CD8-positive, alpha-beta memory T cell (primary cell): ENCODE measurements at places on chromosomes 11 and 22. TPM values are rescaled to one million over a fixed set of nuclear protein-coding genes. Genes with fewer than 3 reads are reported as not detected.

The INS gene
- not detected for total RNA-seq

The TRIM22 gene
- 105 TPM for total RNA-seq

DNA sequence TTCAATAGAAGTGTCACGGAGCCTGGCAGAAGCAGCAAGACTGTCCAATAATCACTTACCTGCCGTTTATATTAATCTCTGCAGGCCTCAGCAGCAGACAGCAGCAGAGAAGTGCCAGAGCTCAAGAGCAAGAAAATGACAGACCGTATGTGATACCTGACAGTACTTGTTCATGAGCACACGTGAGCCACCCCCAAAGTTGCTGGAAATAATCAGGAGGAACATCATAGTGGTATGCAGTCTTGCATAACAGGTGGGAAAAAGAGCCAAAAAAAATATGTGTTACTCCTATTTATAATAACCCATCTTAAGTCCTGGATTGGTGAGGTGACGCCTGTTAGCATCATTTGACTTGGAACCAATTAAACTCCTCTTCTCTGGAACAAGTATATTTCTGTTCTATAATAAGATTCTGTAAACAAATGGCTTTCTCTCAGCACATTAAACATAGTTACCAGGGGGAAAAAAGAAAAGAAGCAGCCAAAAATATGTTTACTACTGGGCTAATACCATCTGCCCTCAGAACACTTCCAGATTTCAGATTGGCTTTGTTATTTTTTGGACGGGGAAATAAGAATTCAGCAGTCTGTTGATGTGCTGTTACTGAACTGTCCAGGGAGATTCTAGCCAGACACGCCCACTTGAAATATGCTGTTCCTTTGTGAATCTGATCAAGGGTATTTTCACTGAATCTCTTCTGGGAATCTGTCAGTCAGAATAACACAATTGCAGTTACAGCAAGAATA, 7.9 kb upstream of the SLN start:
- no peak overlapping the region for H3K4me3 ChIP-seq
- H3K36me3 ChIP-seq = no peaks in the 10 kb centered on the region
- H3K27ac ChIP-seq = no peak overlapping the region
- H3K4me1 ChIP-seq = no peaks in the 10 kb centered on the region
- no peaks in the 10 kb centered on the region for H3K27me3 ChIP-seq

DNA sequence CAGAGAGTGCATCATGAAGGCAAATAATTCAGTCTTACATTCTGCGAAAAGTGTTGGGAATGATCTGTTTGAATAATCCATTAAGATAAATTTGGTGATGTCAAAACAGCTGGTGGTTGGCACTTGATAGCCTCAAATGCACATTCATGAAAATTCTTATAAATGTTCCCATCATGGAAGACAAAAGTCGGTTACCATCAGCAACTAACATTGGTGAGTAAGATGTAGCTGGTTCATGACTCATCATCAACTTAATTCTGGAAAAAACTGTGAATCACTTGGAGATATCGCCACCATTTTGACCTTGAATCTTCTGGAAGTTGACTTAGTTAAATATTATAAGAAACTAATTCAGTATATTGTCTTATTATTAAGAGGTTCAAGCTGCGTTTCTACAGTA, 11.2 kb downstream of the CRYBB1 start:
- H3K4me1 ChIP-seq = peaks cover 29% of the 10 kb centered on the region
- no peaks in the 10 kb centered on the region for H3K36me3 ChIP-seq
- H3K27me3 ChIP-seq = no peaks in the 10 kb centered on the region
- no peak overlapping the region for H3K4me3 ChIP-seq
- H3K27ac ChIP-seq = no peak overlapping the region
- no peak for DNase-seq

The THY1 gene
- total RNA-seq = 0.74 TPM

DNA sequence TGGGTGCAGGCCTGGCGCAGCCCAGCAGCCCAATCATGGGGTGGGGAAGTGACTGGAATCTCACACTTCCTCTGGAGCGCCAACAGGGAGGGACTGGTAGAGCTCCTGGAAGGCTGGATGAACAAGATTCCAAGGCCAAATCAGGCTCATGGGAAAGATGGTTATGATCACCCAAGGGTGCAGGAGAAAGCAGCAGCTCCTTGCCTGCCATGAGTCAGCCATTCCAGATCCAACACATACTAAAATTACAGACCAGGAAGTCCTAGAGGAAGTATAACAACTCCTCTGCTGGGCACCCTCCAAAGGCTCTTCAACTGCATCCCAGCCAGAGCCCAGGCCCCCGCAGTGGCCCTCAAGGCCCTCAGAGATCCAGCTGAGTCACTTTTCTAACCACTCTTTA, 427.3 kb downstream of the TENM4 start:
- H3K27ac ChIP-seq = no peak overlapping the region
- DNase-seq = no peak
- H3K36me3 ChIP-seq = no peaks in the 10 kb centered on the region
- no peaks in the 10 kb centered on the region for H3K4me1 ChIP-seq

DNA sequence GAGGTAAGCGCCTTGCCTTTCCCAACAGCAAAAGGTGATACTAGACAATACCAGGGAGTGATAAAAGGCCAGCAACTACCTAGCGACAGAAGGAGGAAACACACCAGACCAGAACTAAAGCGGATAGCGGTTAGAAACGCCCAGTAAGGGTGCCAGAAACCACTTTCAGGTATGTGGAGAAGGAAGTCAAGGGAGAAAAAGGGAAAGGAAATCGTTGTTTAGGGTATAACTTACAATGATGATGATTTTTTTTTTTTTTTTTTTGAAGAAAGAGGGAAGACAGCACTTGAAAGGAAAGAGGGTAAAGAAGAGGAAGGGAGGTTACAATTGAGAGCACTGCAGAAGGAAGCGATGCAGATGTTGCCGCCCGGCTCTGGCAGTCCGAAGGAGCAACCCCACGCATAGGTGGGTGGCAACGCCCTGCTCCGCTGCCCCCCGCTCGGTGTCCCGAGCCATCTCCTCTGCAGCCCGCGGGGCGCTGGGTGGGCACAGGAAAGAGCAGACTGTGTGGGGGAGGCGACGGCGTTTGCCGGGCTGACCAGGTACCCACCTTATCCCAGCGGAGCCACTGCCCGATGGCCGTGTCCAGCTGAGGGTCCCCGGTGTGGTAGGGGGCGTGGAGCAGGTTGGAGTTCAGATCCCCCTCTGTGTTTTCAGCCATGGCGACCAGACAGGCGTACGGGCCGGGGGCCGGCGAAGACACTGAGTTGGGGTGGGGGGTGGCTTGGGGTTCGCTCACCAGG, 561 bp downstream of the PGM2L1 start:
- no peaks in the 10 kb centered on the region for H3K36me3 ChIP-seq
- H3K4me3 ChIP-seq = peak overlapping the region; percentile 91
- H3K4me1 ChIP-seq = peaks cover 11% of the 10 kb centered on the region
- peak overlapping the region; percentile 77 for H3K27ac ChIP-seq
- no peaks in the 10 kb centered on the region for H3K27me3 ChIP-seq

- no peaks in the 10 kb centered on the region for H3K27me3 ChIP-seq
- no peak overlapping the region for H3K27ac ChIP-seq
- H3K36me3 ChIP-seq = no peaks in the 10 kb centered on the region
- no peaks in the 10 kb centered on the region for H3K4me1 ChIP-seq
- no peak overlapping the region for H3K4me3 ChIP-seq
Measured at GRCh38 chr22:46504584-46504983, 32.8 kb downstream of the CELSR1 start.

- H3K4me1 ChIP-seq = peaks cover 75% of the 10 kb centered on the region
- H3K4me3 ChIP-seq = no peak overlapping the region
- no peaks in the 10 kb centered on the region for H3K36me3 ChIP-seq
- no peaks in the 10 kb centered on the region for H3K27me3 ChIP-seq
- H3K27ac ChIP-seq = no peak overlapping the region
- DNase-seq = no peak
Measured at GRCh38 chr11:128741511-128741910, 47.6 kb downstream of the FLI1 start.

DNA sequence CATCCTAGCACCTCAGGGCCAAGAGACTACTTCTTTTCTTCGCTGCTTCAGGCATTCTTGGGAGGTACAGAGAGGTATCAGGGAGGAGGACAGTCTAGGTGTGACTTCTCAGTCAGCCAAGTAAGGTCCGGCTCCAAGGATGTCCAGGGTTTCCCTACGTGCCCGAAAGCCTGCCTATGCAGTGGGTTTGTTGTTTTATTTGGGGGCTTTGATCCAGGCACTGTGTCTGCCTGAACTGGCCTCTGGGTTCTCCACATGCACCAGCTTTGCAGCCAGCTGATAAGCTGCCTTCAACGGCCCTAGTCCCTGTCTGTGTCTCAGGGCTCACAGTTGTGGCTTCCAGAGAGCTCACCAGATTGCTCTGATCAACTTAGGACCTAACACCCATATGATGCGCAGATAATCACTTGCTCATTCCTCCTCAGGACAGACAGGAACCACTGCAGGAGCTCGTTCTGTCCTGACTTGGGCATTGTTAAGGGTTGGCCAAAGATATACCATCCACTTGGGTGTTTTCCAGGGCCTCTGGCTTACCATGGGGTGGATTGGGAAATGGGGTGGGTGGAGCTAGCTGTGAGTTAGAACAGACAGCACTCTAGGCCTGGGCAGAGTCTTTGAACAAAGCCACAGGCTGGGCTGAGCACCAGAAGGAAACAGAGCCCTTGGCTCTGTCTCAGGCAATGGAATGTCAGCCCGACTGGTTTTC, 45.5 kb upstream of the CRYBB3 start:
- no peak overlapping the region for H3K27ac ChIP-seq
- no peaks in the 10 kb centered on the region for H3K4me1 ChIP-seq
- no peak for DNase-seq
- H3K27me3 ChIP-seq = no peaks in the 10 kb centered on the region
- no peak overlapping the region for H3K4me3 ChIP-seq
- no peaks in the 10 kb centered on the region for H3K36me3 ChIP-seq

DNA sequence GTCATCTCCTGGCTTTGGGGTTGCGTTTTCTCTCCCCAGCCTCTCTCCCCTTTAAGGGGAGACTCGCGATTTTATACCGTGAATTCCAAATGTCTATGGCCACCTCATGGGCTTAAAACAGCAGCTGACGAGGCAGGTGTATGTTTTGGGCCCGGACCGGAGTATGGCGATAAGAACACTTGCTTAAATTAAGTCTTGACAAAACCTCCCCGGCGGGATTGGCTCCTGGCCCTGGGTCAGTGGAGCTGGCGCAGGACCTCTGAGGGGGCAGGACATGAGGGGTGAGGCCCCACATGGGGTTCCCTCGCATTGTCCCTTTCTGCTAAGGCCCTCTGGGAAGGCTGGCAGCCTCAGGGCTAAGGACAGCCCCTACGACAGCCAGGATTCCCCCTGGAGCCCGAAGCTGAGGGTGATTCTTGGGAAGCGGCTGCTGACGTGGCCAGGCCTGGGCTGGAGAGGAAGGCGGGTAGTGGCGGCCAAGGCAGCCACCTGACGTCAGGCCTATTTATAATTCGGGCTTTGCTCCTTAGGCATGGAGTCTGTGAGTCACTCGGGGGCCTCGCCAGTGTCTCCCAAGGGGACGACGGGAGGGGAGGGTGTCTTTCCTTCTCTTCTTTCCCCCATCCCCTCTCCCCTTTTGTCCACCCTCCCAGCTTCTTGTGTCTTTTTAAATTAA, 12.7 kb downstream of the MYO18B start:
- no peaks in the 10 kb centered on the region for H3K27me3 ChIP-seq
- no peaks in the 10 kb centered on the region for H3K36me3 ChIP-seq
- H3K27ac ChIP-seq = no peak overlapping the region
- no peak for DNase-seq
- H3K4me1 ChIP-seq = no peaks in the 10 kb centered on the region

The PHETA2 gene
- total RNA-seq = 3.1 TPM

- H3K4me1 ChIP-seq = no peaks in the 10 kb centered on the region
- no peaks in the 10 kb centered on the region for H3K27me3 ChIP-seq
- H3K36me3 ChIP-seq = no peaks in the 10 kb centered on the region
- DNase-seq = no peak
- no peak overlapping the region for H3K4me3 ChIP-seq
- H3K27ac ChIP-seq = no peak overlapping the region
Measured at GRCh38 chr22:44268431-44269116, 44.2 kb downstream of the SHISAL1 start.

The POU2AF1 gene
- 2.3 TPM for total RNA-seq

The MYOD1 gene
- not detected for total RNA-seq

- H3K27ac ChIP-seq = no peak overlapping the region
- H3K4me3 ChIP-seq = no peak overlapping the region
- DNase-seq = peak; percentile 40
- H3K4me1 ChIP-seq = peaks cover 8% of the 10 kb centered on the region
Measured at GRCh38 chr11:36492724-36493304, 17.3 kb downstream of the TRAF6 start.
